ENCODE measurements at places on chromosomes 2 and 18. TPM values are rescaled to one million over a fixed set of nuclear protein-coding genes. Genes with fewer than 3 reads are reported as not detected.

SPEG gene
- 15.2 TPM for polyA plus RNA-seq

FABP1 gene
- 27.9 TPM for polyA plus RNA-seq

TRPM8 gene
- polyA plus RNA-seq = 0.23 TPM

MC4R gene
- 0.18 TPM for polyA plus RNA-seq

TBR1 gene
- 0.04 TPM for polyA plus RNA-seq

GRCh38 chr18:389658-390357 is 110.7 kb downstream of the COLEC12 start:
- DNase-seq = no peak

- DNase-seq = no peak
These were observed 34.4 kb upstream of the PDIA6 start for GRCh38 chr2:10847008-10847407.

- DNase-seq = no peak
These were observed 12.2 kb downstream of the TMEM177 start for GRCh38 chr2:119691189-119691588.

GRCh38 chr2:121161272-121161671 is 123.7 kb downstream of the TFCP2L1 start:
- DNase-seq = no peak

DNA sequence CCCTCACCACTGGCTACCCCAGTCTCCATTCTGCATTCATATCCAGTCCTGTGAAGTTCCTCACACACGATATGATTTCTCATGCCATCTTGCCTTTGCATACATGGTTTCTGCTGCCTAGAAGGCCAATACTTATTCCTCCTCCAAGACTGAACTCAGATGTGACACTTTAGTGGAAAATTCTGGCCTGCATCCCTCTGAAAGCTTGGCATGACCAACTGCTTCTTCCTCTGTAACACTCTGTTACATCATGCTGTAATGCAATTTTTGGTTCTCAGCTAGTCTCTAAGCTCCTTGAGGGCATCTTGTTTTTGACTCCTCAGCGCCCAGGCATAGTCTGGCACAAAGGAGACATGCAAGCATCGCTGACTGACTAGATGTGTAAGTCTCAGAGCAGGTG is 12.6 kb downstream of the FAM161A start:
- DNase-seq = no peak

GRCh38 chr2:101617188-101617587 is 80.3 kb upstream of the MAP4K4 start:
- DNase-seq = no peak

GRCh38 chr2:215692387-215693079 is 256.7 kb upstream of the FN1 start:
- no peak for DNase-seq

DNA sequence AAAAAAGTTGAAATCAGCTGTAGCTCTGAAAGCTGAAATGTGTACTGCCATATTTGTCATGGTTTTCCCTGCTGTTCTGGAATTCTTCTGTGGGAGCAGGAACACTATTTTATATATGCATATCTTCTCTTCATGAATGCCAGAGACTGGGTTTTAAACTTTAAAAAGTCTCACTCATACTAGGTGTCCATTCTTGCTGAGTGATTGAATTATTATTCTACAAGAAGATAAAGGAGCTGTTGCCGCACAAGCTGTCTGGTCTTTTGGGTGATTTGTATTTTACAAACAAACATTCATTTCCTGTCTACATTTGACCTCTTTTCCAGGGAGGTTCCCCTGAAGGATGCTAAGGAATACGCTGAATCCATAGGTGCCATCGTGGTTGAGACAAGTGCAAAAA is 40.5 kb upstream of the TXNDC2 start:
- DNase-seq = no peak

GRCh38 chr18:58578835-58579560 is 49.9 kb downstream of the ALPK2 start:
- DNase-seq = no peak

Measured in right renal pelvis (tissue), 4 donors.